ENCODE measurements at places on chromosomes 4 and X.

GRCh38 chrX:30795981-30796958 lies 92.8 kb downstream of the TAB3 start:
- no peak for DNase-seq

DNA sequence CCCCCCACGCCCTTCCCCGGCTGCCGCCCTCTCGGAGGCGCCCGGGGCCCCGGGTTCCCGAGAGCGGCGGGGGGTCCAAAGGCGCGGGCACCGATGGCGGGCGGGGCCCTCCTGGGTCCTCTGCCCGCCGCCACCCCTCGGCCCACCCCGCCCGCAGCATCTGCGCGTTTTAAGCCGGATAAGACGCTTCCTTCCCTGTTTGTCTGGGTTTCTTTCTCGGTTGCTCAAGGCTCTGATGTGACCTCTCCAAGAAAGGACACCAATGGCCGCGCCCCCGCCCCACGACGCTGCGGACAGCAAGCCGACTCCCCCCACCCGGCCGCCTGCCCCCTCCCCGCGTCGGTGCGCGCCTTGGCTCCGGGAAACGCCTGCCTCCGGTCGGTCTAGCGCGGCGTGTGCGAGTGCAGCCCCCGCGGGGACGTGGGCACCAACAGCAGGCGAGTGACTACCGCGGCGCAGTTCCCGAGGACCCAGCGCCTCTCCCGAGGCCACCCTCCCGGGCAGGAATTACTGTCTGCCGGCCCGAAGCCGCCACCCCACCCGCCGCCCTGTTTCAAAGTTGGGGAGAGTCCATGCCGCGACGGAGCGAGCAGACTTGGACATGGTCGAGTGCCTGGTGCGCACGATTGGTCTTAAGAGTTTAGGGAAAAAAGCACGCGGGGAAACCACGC lies 21.1 kb upstream of the HMX1 start:
- DNase-seq: no peak

DNA sequence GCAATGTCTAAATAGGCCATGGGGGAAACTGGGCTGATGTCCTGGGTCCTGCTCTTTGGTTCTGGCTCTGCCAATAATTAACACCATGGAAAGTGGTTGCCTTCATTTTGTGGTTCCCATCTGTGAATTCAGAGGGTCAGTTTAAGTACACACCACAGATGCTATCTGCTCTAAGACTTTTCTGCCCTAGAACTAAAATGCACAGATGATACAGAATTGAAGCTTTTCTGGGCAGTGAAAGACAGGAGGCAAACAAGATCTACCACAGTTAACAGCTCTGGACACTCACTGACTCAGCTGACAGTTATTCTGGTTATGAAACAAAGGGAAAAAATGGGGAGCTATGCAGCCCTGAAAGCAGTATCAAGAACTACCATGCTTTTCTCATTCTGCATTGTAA lies 37.3 kb downstream of the APBB2 start:
- DNase-seq: no peak

- DNase-seq: no peak
These were observed 119.0 kb upstream of the SLC6A14 start for GRCh38 chrX:116317409-116317808.

Measured in stimulated activated naive B cell treated with anti-CD40 and anti-IgM and Interleukin-4, amounts not matched to agents 10 μg/mL and 1 μg/mL and 100 μg/mL, for 72 hours (primary cell).